ENCODE measurements at places on chromosomes 1 and 21. TPM values are rescaled to one million over a fixed set of nuclear protein-coding genes. Genes with fewer than 3 reads are reported as not detected.

DNA sequence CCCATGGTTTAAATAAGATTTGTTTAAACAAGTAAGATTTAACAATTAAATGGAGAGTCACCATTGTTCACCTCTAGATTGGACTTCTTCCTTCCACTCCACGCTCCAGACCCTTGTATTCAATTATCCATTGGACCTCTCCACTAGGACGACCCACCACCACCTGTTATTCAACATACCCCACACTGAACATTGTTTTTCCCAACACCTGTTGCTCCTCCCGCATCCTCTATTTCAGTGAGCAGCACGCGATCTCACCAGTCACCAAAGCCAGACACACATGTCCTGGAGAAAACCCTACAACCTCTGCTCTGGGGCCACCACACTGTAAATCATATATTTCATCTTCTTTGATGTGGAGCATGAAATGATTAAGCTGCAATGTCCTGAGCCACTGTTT lies 28.6 kb downstream of the ATP8B2 start:
- peaks cover 15% of the 10 kb centered on the region for H3K4me1 ChIP-seq
- no peaks in the 10 kb centered on the region for H3K36me3 ChIP-seq
- H3K27me3 ChIP-seq = no peaks in the 10 kb centered on the region
- H3K27ac ChIP-seq = no peak overlapping the region
- no peak for DNase-seq

DNA sequence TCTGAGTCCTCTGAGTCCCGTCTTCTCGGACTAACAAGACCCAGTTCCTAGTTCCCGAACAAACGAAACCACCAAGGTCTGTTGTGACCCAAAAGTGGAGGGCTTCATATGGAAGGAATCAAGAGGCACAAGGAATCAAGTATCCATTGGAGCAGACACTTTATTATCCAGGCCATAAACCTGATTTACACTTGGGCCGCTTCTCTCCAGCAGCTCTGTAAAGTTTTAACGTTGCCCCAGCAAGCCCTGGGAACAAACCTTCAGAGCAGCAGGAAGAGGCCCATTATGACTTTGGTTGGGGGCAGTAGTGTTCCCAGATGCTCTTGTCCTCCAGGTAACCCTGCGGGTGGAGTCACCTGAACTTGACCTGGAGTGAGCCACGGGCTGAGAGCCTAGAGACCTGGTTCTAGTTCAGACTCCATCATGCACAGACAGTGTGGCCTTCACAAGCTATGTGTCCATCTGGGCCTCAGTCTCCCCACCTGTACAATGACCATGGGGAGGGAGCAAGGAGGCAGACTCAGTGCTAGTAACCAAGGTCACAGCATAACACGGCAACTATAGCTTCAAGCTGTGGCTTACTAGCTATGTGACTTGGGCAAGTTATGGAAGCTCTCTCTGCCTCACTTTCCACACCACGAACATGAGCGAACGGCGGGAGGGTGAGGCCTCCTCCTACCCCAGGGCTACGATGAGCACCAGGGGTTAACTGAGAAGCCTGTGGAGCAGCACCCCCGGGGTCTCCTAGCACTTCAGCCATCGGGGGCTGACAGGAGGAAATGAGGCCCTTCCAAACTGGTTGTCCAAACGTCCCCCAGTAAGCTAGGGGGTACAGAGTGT lies 95.7 kb downstream of the GLIS1 start:
- DNase-seq = no peak
- H3K27ac ChIP-seq = no peak overlapping the region
- H3K4me1 ChIP-seq = no peaks in the 10 kb centered on the region
- peaks cover 6% of the 10 kb centered on the region for H3K27me3 ChIP-seq
- no peak overlapping the region for H3K4me3 ChIP-seq
- H3K36me3 ChIP-seq = no peaks in the 10 kb centered on the region

DNA sequence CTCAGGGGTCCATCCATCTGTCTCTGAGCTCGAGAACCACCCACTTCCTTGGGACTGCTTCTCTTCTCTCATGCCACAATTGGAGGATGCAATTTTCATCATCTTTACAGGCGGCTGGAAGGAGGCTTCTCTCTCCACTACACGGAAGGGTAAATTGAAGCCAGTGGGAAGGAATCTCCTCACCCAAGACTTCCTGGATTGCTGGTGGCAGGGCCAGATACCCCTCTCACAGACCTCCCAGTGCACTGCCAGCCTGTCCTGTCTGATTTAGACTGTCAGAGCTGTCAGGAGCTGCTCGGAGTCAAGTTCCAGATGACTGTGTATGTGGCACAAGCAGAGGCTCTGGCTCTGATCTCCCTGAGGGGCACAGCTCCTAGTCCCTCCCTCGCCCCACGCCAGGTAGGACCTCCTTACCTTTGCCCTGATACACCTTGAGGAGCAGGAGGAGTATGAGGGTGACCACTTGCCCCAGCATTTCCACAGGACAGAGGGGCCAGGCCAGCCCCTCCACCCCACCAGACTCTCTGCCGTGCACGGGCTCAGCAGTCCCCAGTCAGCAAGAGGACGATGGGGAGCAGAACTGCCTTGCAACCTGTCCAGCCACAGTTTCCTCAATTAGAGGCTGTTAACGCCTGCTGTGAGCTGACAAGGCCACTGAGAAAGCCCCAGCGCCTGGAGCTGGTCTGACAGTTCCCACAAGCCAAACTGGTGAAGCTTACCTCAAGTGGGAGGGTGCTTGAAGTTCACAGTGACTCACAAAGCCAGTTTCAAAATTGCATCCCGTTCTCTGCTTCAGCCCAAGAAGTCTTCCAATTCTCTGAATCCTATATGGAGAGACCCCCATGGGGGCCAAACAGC lies at the start of gene CD244:
TSS of gene CD244 (minus strand) at position 685 of the 858 bp plus-strand sequence. CDS start at position 475, 210 bp downstream.
- no peak within 1 kb of the TSS for H3K27ac ChIP-seq
- DNase-seq = no peak
- no peaks in the 10 kb centered on the region for H3K36me3 ChIP-seq
- no peaks in the 10 kb centered on the region for H3K4me1 ChIP-seq
- no peaks in the 10 kb centered on the region for H3K27me3 ChIP-seq

DNA sequence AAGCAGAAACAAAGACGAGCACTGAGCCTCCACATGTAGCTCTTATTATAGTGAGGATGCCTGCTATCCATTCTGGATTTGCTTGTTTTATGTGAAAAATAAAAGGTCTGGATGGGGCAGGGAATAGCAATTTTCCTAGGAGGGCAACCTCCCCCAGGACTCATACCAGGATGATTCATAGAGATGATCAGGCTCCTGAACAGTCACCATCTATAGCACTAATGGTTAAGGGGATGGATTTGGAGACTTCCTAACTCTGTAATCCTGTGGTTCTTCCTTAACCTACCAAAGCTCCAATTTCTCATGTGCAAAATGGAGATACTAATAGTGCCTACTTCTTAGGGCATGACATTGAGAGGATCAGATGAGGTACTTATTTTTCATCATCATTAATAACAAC lies 34.5 kb upstream of the CD58 start:
- no peaks in the 10 kb centered on the region for H3K36me3 ChIP-seq
- no peaks in the 10 kb centered on the region for H3K27me3 ChIP-seq
- no peak overlapping the region for H3K4me3 ChIP-seq
- no peak for DNase-seq

DNA sequence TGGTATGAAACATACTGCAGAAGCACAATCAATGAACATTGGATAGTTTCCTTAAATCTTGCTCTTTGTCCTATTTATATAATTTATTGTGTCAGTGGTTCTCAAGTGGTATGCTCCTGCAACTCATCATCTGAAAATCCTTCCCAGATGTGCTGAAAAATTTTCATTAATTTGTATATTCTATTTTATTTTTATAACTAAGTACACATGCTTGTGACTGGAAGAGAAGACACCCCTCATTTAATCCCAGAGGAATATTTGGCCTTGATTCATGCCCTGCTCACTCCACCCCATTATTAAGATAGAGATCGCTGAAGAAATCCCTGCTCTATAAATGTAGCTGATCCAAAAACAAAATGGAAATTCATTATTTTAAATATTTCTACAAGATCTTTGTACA lies 870.5 kb upstream of the CXADR start:
- no peaks in the 10 kb centered on the region for H3K4me1 ChIP-seq
- no peak for DNase-seq
- no peak overlapping the region for H3K4me3 ChIP-seq
- H3K36me3 ChIP-seq = no peaks in the 10 kb centered on the region
- no peaks in the 10 kb centered on the region for H3K27me3 ChIP-seq

DNA sequence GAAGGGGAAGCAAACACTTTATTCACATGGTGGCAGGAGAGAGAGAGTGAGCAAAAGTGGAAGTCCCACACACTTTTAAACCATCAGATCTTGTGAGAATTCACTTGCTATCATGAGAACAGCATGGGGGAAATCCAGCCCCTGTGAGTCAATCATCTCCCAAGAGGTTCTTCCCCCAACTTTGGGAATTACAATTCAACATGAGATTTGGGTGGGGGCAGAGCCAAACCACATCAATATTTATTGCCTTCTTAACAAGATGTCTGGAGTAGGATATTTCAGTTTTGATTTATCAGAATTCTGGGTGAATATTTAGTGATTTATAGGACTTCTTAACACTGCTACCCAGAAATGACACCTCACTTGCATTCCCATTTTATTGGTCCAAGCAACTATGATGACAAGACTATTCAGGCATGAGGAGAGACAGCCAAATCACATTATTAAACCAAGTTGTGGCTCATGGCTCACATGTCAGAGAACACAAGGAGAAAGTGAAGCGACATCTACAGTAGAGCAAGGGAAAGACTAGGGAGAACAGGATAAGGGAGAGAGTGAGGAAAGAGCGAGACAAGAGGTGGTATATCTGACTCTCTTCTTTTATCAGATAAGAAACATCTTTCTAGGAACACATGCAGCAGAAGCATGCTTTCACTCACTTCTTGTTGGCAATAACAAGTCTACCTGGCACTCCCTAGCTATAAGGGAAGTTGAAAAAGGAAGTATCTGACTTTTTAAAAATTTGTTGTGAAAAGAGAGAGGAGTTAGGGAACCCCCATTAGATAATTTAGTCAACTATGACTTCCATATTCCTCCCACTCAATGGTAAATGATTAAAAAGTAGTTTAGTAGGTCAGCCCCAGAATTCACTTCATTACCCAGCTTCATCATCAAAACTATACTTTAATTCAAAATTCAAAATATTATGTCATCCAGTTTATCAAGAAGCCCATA lies 36.6 kb upstream of the PTPRC start:
- H3K27ac ChIP-seq = no peak overlapping the region
- no peaks in the 10 kb centered on the region for H3K27me3 ChIP-seq
- no peaks in the 10 kb centered on the region for H3K4me1 ChIP-seq
- H3K36me3 ChIP-seq = no peaks in the 10 kb centered on the region

DNA sequence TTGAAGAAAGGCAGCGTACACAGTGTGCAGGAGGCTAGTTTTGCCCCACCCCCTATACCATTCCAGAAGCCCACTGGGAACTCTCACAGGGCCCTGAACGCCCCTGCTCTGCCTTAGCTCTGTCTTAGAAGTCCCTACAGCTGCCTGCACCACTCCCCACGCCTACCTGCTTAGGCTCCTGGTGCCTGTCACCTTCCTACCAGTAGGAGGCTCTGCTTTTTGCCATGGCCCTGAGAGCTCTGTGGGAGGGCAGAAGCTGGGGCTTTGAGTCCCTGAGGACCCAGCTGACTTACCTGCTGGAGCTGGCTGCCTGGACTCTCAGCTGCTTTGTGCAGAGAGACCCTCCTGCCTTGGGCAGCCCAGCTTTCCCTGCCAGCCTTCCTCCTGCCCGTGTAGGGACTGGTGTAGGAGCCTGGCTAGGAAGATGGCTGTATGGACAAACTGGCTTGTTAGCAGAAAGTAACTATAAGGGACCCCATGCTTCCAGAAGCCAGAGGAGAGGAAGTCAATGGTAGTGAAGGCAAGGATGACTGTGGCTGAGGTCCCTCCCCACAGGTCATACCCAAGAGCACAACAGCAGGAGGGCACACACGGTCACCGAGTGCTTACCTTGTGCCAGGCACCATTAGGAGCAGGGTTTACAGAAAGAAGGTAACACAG lies 9.8 kb upstream of the CELSR2 start:
- H3K4me1 ChIP-seq = no peaks in the 10 kb centered on the region
- DNase-seq = no peak
- peaks cover 6% of the 10 kb centered on the region for H3K36me3 ChIP-seq
- H3K4me3 ChIP-seq = no peak overlapping the region
- no peak overlapping the region for H3K27ac ChIP-seq

- no peak overlapping the region for H3K27ac ChIP-seq
- peaks cover 16% of the 10 kb centered on the region for H3K27me3 ChIP-seq
- H3K4me1 ChIP-seq = peaks cover 6% of the 10 kb centered on the region
- DNase-seq = no peak
- no peaks in the 10 kb centered on the region for H3K36me3 ChIP-seq
These were observed 5.4 kb upstream of the TDRD5 start for GRCh38 chr1:179586107-179586823.

- no peak overlapping the region for H3K27ac ChIP-seq
- no peaks in the 10 kb centered on the region for H3K27me3 ChIP-seq
- H3K36me3 ChIP-seq = no peaks in the 10 kb centered on the region
- H3K4me1 ChIP-seq = no peaks in the 10 kb centered on the region
- DNase-seq = no peak
- no peak overlapping the region for H3K4me3 ChIP-seq
These were observed 28.3 kb downstream of the RAB3GAP2 start for GRCh38 chr1:220243947-220244346.

GRCh38 chr1:198627436-198628066 lies 11.3 kb upstream of the PTPRC start:
- H3K4me3 ChIP-seq = no peak overlapping the region
- H3K27ac ChIP-seq = no peak overlapping the region
- no peaks in the 10 kb centered on the region for H3K36me3 ChIP-seq
- H3K4me1 ChIP-seq = no peaks in the 10 kb centered on the region
- DNase-seq = no peak

DNA sequence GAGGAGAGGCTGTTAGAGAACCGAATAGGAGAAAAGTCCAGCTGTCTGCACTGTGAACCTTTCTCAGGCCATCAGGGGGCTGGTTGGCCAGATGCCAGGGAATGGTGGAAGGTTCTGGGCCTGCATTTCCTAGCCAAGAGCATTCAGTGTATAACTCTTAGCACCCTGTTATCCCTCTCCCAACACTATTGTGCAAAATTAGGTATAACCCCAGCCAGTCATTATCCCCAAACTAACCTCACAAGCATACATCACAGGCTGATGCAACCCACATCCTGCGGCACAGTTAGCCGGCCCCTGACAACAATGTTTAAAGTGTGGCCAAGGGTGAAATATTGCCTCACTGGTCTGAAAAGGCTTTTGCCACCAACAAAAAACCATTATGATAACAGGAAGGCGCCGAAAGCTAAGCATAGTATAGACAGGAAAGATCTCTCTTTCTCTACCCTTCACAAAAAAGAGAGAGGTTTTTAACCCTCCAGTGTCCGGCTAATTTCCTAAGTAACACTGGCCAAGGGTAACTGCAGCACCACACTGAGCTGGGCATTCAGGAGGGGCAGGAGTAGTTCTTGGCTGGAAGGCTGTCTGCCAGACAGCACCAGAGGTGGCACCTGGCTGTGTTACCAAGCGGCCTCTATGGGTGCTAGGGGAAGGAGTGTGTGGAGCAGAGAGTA lies 77.3 kb upstream of the BCAR3 start:
- peak overlapping the region; percentile 70 for H3K27ac ChIP-seq
- no peaks in the 10 kb centered on the region for H3K27me3 ChIP-seq
- H3K36me3 ChIP-seq = no peaks in the 10 kb centered on the region
- H3K4me1 ChIP-seq = peaks cover 34% of the 10 kb centered on the region

FYB2 gene
- 0.49 TPM for total RNA-seq

C4BPB gene
- total RNA-seq = 0.62 TPM

KIF2C gene
- total RNA-seq = 69.4 TPM

TNNI3K gene
- total RNA-seq = not detected

LCE5A gene
- total RNA-seq = not detected
